ENCODE measurements at places on chromosomes 3 and 15. TPM values are rescaled to one million over a fixed set of nuclear protein-coding genes. Genes with fewer than 3 reads are reported as not detected.

Gene SPINK8
- total RNA-seq, result not detected

Gene RNU6-1
- total RNA-seq, result not detected

Gene SLC24A5
- not detected for total RNA-seq

Gene SGO1
- 9.8 TPM for total RNA-seq

Gene ZCWPW2
- total RNA-seq, result 0.38 TPM

Gene CFAP100
- not detected for total RNA-seq

Gene SLITRK3
- not detected for total RNA-seq

Gene SYNPR
- not detected for total RNA-seq

Gene TMIE
- not detected for total RNA-seq

Gene SLC12A1
- under 0.01 TPM for total RNA-seq

Gene IL17RD
- total RNA-seq, result 1.7 TPM

Gene KLF15
- 0.38 TPM for total RNA-seq

Gene TRH
- total RNA-seq, result under 0.01 TPM

Gene DNAH12
- total RNA-seq, result 0.28 TPM

Gene IFRD2
- total RNA-seq, result 54.1 TPM

Gene HIGD2B
- not detected for total RNA-seq

Gene AZI2
- 61.2 TPM for total RNA-seq

Gene PRTG
- total RNA-seq, result 1.9 TPM

Gene ADPRH
- total RNA-seq, result 5.6 TPM

Gene WDR49
- total RNA-seq, result under 0.01 TPM

Gene ADGRG7
- not detected for total RNA-seq

Gene ERC2
- under 0.01 TPM for total RNA-seq

Gene EXD1
- total RNA-seq, result not detected

Gene NUP210
- 0.38 TPM for total RNA-seq

Measured in regular cardiac myocyte (primary cell).